Transverse colon (tissue), 4 donors: ENCODE measurements at places on chromosomes 5 and 9.

GRCh38 chr9:70352802-70353201, 61.7 kb downstream of the KLF9 start:
- DNase-seq: no peak

DNA sequence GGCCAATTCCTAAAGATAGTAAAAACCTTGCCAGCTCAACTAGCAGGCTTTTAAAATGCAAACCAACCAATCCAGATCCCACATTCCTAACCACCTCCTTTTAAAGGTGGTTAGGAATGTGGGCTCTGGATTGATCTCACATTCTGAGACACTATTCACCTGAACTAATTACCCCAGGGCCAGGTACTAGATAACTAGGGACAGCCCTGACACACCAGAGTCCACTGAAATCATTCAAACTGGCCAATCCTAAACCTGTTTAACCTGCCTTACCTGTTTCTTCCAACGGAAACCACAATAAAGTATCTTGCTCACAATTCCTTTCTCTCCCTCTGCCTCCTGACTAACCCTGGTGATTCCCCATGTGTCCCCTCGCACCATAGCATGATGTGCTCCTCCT, 168.3 kb upstream of the DMAC1 start:
- peak; percentile 13 for DNase-seq

GRCh38 chr5:56632939-56633338, 182.4 kb upstream of the MAP3K1 start:
- no peak for DNase-seq

DNA sequence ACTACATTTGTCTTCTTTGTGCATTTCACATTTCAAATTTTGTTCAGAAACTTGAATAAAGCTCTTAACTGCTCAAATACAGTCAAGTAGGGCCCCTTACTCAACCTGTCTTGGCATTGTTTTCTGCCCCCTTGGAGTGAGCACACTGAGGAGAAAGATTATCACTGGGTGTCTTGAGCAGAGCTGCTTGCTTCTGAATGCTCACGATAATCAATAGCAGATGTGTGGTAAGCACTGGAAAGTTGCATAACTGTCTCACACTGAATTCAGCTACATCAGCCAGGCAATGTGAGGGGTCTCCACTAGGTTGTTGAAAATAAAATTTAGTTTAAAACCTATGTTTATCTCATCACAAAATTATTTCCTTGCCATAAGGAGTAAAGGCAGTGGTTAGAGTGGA, 7.8 kb upstream of the TNFAIP8 start:
- no peak for DNase-seq

DNA sequence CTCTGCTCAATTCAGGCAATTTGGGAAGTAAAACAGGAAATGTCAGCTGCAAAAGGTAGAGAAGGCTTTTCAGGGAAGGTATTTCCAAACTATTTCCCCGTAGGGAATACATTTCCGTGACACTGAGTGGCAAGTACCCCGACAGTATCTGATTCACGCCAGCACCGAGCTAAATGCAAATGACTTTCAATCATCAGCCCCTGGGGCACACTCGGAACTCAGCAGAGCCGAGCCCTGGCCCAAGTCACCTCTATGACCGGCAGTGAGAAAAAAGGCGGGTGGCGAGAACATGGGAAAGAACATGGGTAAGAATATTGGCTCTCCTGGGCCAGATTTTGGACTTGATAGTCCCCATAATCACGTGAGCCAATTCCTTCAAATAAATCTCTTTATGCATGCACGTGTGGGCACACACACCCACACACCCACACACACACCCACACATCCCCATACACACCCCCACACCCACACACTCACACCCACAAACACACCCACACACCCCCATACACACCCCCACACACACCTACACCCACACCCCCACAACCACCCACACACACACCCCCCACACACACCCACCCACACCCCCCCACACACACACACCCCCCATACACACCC, 43.0 kb downstream of the COL23A1 start:
- no peak for DNase-seq

GRCh38 chr9:121612511-121612998, 38.9 kb upstream of the DAB2IP start:
- peak; percentile 53 for DNase-seq

DNA sequence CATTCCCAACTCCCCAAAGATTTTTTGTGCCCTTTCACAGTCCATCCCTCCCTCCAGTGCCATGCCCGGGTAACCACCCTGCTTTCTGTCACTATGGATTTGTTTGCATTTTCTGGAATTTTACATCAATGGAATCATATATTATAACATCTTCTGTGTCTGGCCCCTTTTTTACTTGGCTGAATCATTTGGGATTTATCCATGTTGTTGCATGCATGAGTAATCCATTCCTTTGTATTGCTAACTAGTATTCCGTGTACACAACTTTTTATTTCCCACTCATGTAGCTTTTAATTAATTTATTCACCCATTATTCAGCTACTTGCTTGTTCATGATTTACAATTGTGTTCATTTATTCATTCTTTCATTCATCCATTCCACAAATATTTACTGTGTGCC, 94.1 kb downstream of the FGF18 start:
- DNase-seq: no peak

DNA sequence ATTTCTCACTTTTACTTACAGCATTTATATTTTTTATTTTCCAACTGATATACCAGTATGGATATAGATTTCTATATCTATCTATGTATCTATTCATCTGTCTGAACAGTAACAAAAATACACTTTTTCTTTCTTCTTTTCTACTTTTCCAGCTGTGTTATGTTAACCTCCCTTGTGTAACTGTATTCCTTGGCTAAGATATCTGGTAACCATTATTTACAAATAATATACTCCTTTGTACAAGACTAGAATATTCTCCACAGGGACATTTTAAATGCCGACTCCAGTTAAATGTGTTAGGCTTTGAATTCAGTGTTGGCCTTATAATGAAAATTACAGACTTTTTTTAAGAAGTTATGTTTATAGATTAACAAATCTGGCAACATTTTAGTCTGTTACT, 168.7 kb downstream of the XRCC4 start:
- DNase-seq: no peak

DNA sequence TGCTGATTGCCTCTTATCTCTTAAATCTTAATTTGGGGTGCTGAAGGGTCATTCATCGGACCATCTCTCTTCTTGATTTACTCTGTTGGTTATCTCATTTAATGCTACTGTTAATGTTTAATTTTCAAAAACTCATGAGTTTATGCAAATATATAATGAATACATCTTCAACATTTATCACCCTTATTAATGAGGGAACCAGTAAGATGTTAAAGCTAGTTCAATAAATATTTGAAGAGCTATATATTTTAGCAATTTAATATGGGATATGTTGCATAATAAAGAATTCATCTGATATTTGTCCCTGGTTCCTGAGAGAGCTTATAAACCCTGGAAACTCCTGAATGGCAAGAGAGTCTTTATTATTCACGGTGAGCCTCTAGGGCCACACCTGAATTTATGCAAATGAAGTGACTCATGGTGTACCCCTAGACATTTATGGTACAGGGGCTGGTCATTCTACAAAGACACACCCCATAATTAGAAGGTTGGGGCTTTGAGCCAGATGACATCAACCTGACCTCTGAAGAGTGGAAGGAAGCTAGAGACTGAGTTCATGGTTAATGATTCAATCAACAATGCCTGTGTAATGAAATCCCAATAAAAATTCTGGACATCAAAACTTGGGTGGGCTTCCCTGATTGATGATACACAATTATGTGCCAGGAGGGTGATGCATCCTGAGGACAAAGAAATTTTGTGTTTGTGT, 339.5 kb upstream of the ZNF608 start:
- DNase-seq: no peak

DNA sequence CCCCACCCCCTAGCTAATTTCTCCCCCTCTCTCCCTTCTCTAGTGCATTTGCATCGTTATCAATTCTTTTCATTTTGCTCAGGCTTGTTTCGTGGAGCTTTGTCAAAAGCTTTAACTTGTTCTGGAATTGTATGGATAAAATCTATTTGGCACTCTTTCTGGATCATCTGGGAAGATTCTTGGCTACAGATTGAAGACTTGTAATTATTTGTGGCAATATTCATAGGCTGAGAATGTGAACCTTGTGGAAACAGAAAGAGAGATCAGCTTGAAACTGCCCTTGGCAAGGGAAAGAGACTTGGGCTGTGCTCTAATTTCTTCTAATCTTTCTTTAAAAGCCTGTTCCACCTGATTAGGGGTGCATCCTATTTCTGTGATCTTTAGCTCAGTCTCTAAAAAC, 340.6 kb upstream of the DAB2 start:
- DNase-seq: no peak

GRCh38 chr9:113985968-113986585, 92.0 kb downstream of the AMBP start:
- DNase-seq: no peak

- DNase-seq: no peak
Measured at GRCh38 chr5:44943647-44944046, 134.9 kb downstream of the MRPS30 start.

DNA sequence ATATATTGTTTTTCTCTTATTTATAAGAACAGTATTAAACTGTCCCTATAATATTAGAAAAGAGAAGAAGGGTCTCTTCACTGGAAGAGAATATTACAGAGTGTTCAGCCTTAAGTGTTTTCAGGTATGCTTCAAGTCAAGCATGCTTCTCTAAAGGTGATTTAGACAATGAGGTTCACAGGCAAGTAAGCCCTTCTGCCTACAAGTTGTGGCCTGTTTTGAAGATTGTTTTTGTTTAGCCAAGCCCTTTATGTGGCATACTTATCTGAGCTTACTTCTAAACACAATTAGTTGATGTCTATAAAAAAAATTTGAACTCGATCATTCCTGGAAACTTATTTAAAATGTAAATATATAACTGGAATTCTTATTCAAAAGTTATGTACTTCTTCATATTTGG, 343.8 kb upstream of the CDH18 start:
- no peak for DNase-seq

- DNase-seq: no peak
Measured at GRCh38 chr9:94160594-94161501, 76.6 kb downstream of the PTPDC1 start.

DNA sequence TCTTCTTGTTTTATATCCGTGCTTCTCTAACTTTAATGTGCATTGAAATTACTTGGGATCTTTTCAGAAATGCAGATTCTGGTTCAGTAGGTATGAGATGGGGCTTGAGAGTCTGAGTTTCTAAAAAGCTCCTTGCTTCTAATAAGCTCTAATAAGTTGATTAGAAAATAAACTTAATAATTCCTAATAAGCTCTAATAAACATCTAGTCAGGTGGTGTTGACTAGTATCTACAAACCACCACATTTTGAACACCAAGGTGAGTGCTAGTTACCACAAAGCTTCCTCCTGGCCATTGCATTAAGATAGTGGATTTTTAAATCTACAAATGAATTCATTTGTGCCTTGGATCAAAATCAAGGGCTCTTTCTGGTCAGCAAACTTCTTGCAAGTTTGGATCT, 5.3 kb downstream of the TMOD1 start:
- no peak for DNase-seq

DNA sequence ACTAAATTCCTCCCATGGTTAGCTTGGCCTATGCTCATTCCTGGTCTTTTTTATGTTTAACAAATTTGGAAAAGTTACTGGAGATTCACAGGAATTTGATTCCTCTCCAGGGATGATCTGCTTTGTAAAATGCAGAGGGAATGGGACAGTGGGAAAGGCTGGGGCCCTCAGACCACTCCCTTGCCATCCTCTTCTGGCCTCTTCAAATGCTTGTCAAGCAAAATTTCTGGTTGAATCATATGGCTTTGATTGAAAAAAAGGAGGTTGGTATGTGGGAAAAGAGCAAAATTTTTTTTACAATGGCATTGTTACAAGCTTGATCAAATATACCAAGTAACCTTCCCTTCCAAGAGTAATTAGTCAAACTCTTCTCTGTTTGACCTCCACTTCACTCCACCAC, 225.1 kb downstream of the PIK3R1 start:
- DNase-seq: no peak

DNA sequence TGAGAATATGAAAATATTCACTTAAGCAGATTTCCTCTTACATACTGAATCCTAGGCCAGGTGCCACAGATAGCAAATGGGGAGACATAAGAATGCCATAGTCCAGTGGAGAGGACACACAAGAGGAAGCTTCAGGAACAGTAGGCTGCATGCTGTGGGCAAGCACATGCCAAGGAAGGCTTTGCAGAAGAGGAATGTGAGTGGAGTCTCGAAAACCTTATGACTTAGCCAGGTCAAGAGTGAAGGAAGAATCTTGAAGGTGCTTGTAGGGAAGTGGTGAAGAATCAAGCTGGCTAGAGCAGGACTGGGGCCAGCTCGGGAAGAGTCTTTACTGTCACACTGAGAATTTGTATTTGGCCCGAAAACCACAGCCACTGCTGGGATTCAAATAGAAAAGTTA, 20.4 kb downstream of the RPS23 start:
- DNase-seq: no peak

DNA sequence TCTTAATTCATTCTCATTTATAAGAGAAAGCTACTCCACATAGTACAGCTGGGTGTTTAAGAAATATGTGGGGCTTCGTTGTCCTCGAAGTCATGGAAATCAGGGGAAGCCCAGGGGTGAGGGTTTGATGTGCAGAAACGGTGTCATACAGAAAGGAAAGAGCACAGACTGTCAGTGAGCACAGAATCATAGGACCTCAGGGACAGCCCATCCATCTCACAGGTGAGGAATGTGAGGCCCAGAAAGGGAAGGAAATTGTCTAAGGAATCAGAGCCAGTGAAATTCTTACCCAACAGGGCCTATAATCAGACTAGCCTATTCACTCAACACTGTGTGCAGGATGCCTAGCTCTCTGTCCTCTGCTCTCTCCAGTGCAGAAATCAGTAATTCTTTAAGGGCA, 535.6 kb downstream of the SPOCK1 start:
- no peak for DNase-seq

DNA sequence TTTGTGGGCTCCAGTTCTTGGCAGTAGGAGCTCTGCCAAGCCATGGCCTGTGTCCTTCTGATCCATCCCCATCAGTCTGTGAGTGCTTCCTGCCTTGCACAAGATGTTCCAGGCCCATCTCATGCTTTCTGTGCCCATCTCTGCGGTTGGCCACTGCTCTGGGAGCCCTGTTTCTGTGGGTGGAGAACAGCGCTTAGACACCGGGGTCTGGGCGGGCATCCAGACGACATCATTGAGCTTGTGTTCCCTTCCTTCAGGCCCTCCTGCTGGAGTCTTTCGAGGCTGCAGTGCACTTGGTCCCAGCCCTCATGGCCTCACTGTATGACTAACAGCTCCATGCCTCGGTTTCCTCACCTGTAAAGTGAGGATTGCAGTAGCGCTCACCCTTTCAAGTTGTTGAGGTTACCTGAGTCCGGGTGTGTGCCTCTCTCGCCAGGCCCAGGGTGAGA, 14.9 kb upstream of the CARD19 start:
- peak; percentile 4 for DNase-seq

GRCh38 chr5:31880449-31880848, 241.5 kb downstream of the PDZD2 start:
- DNase-seq: no peak

- DNase-seq: no peak
Measured at GRCh38 chr5:56305001-56305950, 72.1 kb upstream of the ANKRD55 start.

GRCh38 chr5:129499208-129499852, 39.2 kb downstream of the ADAMTS19 start:
- DNase-seq: no peak
